NCI-H1694 treated with DMSO at 0.1 percent for 48 hours (cell line): ENCODE measurements at places on chromosomes 6 and 20.

GRCh38 chr20:59731376-59731775, 127.0 kb downstream of the PHACTR3 start:
- DNase-seq: no peak

DNA sequence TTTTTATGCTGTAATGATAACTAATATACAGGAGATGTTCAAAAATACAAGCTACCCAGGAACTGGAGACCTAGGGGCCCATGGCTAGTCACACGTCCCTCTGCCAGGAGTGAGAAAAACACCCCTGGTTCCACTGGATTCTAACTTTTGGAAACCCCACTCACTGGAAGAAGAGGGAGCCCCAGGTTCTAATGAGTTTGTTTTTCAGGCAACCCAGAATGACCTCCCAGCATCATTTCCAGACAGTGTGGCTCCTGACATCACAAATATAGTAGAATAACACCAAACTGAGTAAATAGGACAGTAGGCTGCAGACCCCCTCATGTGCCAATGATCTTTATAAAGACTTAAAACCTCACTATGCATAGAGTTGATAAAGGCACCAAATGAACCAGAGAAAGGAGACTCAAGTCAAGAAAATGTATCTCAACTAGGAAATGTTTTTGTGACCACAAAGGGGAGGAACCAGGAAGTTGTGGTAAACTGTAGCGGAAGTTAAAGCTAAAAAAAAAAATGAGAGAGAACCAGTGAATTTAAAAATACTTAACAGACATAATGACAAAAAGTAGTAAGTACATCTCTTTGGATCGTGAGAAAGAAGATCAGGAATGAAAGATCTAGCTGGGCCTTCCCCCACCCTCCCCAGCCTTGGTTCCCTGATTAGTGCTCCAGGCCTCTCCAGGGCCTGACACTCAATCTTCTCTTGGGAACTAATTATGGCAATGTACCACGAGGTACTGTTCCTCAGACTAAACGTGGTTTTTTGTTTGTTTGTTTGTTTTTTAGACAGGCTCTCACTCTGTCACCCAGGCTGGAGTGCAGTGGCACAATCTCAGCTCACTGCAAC, 19.8 kb downstream of the HLA-E start:
- no peak for DNase-seq

DNA sequence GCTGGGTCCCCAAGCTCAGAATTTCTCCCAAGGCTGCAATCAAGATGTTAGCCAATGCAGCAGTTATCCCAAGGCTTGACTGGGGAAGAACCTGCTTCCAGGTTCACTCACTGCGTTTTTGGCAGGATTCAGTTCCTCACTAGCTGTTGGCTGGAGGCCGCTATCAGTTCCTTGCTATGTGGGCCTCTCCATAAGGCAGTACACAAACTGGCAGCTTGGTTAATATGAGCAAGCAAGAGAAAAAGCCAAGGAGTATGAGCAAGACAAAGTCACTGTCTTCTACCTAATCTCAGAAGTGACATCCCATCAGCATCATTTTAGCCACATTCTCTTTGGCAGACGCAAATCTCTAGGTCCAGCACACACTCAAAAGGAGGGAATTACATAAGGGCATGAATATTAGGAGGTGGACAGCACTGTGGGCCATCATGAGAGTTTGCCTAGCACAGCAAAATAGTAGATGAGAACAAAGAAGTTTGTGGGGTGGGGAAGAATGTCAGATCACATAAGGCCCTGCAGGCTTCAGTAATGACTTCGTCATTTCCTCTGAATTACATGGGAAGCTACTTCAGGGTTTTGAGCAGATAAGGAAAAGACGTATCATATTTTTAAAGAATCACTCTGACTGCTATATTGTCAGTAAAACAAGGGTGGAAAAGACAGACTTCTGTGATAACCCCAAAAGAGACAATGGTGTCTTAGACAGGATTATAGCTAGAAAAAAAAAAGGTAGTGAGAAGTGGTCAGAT, 25.5 kb downstream of the LMBRD1 start:
- DNase-seq: no peak

- DNase-seq: no peak
Measured at GRCh38 chr6:125959041-125959440, 2.5 kb downstream of the HINT3 start.

DNA sequence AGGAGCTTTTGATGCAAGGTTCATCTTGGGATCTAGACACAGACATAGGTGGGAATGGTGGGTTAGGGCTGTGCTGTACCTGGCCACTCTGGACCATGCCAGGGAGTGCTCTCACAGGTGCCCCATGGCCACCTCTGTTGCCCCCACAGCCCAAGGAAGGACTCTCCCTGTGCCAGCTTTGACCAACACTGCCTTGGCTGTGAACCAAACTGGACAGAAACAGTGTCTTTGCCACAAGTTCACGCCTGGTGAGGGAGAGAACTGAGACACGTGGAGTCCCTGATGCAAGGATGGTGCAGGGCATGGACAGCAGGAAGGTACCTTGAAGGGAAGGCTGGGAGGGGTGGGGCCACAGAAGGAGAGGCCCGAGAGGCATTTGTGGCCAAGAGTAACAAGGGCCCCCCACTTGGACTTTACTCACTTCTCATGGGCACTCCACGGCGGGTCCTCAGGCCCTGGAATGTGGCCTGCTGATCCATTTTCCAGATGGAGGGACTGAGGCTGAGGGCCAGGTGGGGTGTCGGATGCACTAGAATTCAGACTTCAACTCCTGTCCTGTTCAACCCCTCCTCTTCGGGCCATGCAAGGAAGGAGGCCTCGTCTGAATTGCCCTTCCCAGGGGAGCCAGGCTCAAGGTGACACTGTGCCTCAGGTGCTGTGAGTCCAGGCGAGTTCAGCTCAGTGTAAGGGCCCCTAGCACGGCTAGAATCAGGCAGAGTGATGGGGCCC, 103.3 kb downstream of the YTHDF1 start:
- DNase-seq: no peak

GRCh38 chr6:145627451-145627850, 107.9 kb downstream of the EPM2A start:
- DNase-seq: no peak

- DNase-seq: no peak
Measured at GRCh38 chr6:144895313-144896278, 610.5 kb downstream of the UTRN start.

GRCh38 chr6:139175389-139175948, 40.6 kb downstream of the HECA start:
- DNase-seq: no peak

- DNase-seq: no peak
Measured at GRCh38 chr6:30871592-30872183, 12.6 kb upstream of the DDR1 start.

DNA sequence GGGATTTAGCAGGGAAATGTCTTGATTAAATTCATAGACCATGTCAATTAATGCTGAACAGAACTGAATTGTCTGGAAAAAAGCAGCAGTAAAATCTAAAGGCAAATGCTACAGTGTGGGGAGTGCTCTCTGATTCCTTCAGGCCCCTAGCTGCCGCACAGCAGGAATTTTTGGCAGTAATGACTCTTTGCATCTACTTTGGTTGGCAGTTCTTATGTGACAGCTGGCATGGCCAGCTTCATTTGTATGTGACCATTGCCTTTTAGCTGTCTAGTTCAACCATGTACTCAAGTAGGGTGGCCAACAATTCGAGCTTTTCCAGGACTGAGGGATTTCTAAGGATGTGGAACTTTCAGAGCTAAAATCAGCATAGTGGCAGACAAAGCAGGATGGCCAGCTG, 499.1 kb upstream of the MAN1A1 start:
- no peak for DNase-seq

- DNase-seq: no peak
Measured at GRCh38 chr6:137417396-137417795, 76.8 kb downstream of the OLIG3 start.

- DNase-seq: no peak
Measured at GRCh38 chr6:150312395-150312794, 56.4 kb upstream of the IYD start.

- no peak for DNase-seq
Measured at GRCh38 chr6:33957131-33957891, 153.5 kb upstream of the MLN start.

DNA sequence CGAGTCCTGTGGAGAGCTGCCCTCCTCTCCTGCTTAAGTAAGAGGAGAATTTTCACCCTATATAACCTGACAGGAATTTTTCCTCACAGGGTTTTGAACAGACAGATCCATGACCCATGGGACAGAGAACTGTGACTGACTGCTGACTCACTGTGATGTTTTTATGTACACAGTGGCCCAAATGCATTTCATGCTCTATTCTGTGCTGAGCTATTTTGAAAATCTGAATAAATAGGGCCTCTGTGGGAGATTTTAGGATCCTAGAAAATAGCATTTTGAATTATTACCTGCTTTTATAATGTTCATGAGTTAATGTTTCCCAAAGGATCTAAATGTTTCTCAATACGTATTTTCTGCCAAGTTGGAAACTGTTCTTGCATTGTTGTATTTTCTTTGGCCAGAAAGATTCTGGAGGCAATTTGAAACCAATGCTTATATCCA, 577.4 kb downstream of the HTR1B start:
- no peak for DNase-seq

GRCh38 chr20:44714701-44715498, at the start of gene CCN5:
Gene CCN5 (plus strand): TSS chr20:44715369. CDS start chr20:44715391, 22 bp downstream.
- DNase-seq: peak; percentile 51

- DNase-seq: no peak
Measured at GRCh38 chr6:155352811-155353210, 38.5 kb upstream of the TFB1M start.

DNA sequence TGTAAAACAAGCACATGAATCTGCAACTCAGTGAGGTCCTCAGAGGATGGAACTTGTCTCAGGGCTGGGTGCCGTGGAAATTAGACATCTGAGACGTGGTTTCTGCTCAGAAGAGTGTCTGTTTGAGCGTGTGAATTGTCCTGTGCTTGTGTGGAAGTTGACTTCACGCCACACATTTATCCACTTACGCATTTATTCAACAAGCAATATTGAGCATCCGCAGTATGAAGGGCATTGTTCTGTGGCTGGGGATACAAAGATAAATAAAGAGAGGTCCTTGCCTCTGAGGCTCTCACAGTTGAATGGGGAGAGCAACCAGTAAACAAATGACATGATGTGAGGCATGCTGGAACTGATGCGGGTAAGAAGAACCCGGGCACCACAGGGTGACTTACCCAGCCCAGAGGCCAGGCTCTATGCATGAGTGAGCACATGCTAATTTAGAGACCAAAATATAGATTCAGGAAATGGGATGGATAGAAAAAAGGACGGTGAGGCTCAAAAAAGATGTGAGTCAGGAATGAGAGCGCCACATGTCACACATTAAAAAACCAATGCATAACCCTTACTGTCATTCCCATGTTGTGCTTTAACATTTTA, 60.4 kb downstream of the SOBP start:
- no peak for DNase-seq

- DNase-seq: no peak
Measured at GRCh38 chr6:42226161-42226611, 8.5 kb upstream of the MRPS10 start.

DNA sequence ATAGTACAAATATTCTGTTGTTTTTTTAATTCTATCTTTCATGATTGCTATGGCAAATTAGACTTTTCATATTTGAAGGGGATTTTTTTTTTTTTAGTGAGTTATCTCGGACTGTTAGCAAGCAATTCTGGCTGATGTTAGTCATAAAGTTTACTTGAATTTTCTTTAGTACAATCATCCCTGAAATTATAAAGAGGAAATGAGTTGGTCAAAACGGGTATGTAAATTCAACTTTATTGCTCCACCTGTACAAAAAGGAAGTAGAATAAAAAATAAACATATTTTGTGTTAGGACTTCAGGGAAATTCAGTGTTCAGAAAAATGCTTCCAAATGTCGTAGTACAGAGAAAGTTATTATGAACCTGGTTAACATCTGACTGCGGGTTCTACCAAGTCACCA, 40.3 kb downstream of the PPP1R14C start:
- no peak for DNase-seq

DNA sequence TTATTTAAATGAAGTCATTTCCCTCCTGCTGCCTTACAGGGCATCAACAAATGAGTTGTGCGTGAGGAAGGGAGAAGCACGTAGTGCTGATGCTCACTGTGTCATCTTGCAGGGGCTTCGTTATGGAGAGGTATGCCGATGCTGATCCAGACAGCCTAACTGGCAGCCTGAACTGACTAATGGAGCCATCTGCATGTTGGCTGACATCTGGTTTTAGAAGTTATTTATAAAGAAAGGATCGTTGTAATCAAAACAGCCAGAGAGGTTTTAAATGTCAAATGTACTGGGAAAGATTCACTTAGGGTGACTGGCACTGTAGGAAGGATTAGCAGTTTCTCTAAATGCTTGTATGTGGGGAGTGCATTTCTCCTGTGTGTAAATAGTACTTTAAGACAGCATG, 54.6 kb downstream of the FARS2 start:
- peak; percentile 57 for DNase-seq

GRCh38 chr6:157879034-157879872, 56.2 kb downstream of the SNX9 start:
- no peak for DNase-seq

DNA sequence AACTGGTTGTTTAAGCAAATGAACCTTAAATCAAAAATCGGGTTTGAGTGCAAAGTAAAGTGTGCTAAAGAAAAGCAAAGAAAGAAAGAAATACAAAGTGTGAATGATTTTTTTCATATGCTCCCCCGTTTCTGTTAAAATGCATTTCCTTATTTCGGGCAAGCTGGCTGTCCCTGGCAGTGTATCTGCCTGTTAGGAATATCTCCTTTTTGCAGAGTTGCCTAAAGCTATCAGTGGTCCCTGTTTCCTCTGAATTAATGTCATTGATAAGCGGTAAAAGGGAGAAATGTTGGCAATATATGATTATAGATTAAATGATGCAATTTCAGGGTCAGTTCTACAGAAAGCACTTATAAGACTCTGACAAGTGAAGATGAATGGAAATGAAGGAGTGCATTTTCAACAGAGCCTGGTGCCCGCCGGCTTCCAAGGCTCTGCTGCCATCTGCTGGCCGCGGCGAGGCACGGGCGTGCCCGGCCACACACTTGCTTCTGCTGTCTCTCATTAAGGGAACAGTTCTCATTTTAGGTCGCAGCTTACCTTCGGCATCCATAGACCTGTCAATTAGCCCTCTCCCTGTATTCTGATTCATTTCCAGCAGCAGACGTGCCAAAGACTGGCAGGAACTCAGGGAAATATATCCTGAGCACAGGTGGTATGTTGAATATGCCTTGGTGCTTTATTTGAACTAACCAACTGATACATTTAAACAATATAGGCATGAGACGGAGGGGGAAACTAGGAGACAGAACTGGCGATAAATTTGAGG, 381.9 kb downstream of the C6orf118 start:
- peak; percentile 18 for DNase-seq
